ENCODE measurements at places on chromosomes 4 and X.

GRCh38 chr4:80113615-80114014, 40.6 kb upstream of the ANTXR2 start:
- DNase-seq: no peak

- DNase-seq: peak; percentile 75
These were observed 646 bp upstream of the GSX2 start for GRCh38 chr4:54099287-54099747.

- no peak for DNase-seq
These were observed 147.1 kb downstream of the FAT4 start for GRCh38 chr4:125461676-125462363.

DNA sequence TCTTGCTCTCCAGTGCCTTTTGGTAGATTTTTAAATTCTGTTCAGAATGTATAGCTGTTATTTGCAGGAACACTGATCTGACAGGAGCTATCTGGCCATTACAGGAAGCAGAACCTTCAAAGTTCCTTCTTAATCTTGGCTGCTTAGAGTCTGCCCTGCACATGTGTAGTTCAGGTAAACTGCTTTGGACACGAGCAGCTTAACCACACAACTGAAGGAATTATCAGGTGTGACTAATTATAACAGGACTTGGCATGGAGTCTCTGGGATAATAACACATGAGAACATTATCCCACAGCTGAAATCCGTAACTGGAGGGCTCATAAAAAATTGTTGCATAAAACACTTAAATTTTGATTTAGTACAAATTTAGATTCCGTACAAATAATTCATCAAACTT, 11.6 kb upstream of the ING2 start:
- DNase-seq: no peak

GRCh38 chrX:151081016-151081415, 95.4 kb upstream of the GPR50 start:
- no peak for DNase-seq

- peak; percentile 72 for DNase-seq
These were observed 100.1 kb upstream of the RBPJ start for GRCh38 chr4:26220696-26221095.

DNA sequence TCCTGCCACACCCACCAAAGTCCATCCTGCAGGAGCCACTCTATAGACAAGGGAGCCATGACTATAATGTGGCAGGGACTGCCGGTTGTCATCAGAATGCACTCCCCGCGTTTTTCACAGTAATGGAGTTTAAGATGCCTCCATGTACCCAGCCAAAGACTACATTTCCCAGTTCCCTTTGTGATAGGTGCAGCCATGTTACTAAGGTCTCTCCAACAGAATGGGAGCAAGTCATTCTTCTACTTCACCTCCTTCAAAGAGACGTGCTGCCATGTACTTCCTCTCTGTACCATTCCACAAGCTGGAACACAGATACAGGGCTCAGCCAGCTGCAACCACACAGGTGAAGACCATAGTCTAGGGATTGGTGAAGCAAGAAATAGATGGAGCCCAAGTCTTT, 126.7 kb downstream of the CORIN start:
- no peak for DNase-seq

GRCh38 chr4:146486565-146486964, 35.2 kb downstream of the SLC10A7 start:
- no peak for DNase-seq

DNA sequence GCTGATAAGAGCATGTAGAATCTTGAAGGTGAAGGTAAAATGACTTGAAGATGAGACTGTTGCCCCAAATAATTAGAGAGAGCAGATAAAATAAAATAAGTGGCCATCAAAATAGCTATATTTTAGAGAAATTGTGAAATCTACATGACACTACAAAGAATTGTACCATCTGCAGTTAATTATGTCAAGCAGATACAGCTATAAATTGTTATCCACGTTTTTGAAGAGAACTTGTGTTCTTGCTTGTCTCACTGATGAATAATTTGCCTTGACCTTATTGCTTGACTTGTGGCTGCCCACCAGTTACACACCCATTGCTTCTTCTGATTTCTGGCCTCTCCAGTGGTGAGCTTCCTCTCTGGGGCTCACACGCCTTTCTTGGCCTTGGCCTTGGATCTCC, 75.8 kb upstream of the TNIP3 start:
- no peak for DNase-seq

DNA sequence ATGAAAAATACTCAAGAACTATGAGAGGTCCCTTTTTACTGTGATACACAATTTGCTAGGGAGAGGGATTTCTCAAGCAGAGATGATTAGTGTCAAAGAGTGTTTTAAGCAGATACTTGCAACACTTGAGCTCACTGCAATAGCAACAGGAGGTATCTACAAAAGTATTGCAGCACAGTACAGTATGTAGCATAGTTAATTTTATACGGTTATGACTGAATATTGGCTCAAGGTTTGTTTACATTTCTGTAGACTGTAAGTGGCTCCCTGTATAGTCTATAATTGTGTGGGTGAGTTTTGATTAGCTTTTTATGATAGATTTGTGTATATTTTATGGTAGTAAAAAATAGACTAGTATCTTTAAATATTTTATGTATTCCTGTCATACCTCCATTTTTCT, 1177.2 kb downstream of the TECRL start:
- DNase-seq: no peak

GRCh38 chrX:155112171-155112570, 40.9 kb downstream of the BRCC3 start:
- no peak for DNase-seq

DNA sequence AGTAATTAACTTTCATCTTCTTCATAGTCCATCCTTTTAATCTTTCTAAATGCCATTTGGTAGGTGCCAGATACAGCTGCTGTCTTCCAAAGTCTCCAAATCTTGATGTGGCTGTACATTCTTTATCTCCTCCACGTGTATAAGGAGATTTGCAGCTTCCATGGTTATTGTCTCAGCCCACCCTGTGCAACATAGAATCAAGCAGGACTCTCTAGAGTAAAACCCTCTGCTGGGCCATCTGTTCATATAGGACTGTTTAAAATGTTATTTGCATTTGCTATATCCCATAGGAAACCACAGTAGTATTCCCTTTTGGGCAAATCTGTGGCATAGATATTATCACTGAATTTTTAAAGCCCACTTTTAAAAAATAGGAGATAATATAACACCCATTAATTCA, 527.2 kb upstream of the EPHA5 start:
- no peak for DNase-seq

DNA sequence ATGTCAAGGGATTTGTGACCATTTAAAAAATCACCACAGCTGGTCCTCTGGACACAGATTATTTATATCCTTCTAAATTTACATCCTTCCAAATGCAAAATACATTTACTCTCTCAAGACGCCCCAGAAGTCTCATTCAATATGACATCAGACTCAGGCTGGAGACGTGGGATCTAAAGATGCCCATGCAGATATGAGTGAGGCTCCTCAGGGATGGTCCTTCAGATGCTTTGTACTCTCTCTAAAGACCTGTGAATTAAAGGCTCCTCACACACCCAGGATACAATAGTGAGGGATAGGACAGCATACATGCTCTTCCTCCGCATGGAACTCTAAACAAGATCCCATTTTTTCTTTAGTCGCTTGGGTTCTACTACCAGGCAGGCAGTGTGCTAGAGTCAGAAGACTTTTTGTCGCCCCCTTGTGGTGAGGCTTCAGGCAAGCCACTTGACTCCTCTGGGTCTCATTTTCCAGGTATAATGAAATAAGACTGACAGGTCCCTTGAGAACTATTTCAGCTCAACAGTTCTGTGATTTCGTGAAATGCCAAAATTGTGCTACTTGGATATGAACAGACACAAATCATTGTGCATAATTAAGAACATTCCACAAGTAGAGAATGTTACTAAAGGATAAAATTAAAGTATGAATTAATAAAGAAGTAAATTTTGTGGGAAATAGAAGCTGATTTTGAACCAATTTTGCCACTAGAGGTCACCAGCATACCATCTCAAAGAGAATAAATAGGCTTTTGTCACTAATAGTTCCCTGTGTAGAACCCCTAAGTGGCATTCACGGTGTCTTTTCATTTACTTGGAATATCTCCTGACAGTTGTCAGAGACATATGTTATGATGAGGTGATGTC, 13.7 kb upstream of the SCOC start:
- DNase-seq: peak; percentile 82

DNA sequence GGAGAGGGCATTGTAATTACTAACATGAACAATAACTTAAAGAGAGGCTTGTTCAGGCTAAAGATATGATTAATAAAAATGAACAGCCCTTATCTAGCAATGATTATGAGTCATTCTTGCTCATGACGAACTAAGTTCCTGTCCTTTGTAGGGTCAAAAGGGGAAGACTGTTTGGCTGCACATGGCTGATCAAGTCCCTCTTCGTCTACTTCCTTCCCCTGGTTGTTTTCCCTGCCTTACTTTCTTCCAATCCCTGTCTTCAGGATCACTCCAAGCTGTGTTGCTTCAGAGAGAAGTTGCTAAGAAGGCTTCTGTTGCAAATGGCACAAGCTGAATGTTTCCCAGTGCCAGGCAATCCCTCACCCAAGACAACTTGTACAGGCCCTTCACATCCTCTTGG, 115.0 kb upstream of the HS3ST1 start:
- peak; percentile 91 for DNase-seq

DNA sequence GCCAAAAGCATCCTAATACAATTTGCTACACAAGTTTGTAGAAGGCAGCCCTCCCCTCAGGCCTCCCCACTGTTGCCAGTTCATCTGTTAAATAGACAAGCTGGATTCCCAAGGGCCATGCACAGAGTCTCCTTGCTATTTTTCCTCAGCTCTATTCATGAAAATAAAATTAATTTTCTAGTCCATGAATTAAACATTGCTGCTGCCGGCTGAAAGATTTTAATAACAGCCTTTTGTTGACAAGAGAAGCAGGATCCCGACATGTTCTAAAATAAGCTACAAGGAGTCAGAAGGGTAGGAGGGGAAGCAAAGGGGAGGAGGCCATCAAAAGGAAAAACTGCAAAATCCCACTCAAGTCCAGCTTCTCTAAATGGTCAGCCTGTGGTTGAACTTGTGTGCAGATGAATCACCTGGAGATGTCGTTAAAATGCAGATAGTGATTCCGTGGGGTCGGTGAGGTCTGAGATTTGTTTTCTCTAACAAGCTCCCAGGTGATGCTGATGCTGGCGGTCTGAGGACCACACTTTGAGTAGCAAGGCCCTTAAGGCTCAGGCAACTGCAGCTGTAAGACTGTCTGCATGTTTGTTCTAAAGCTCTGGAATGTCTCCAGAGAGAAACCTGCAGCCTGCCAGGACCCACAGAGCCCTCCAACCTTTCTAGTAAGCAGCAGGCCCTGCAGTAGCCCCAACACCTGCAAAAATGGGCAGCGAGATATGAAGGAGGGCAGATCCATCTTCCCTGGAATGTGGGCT, 9.4 kb downstream of the SCD5 start:
- peak; percentile 53 for DNase-seq

GRCh38 chr4:41613821-41614220, 75.9 kb downstream of the LIMCH1 start:
- peak; percentile 62 for DNase-seq

DNA sequence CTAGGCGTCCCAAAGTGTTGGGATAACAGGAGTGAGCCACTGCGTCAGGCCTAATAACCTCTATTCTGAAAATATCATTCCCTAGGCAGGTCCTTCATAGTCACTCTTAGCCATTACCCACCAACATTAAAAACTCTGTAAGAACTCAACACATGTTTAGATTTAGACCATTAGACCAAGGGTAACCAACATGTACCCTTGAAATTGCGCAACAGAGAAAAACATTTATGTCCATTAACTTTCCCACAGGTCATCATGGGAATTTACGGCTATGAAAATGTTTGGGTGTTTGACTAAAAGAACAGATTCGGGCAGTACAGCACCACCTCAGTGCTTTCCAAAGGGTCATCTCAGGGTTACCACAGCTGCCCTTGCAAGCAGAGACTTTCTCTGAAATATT, 7.5 kb downstream of the KLHL13 start:
- DNase-seq: no peak

DNA sequence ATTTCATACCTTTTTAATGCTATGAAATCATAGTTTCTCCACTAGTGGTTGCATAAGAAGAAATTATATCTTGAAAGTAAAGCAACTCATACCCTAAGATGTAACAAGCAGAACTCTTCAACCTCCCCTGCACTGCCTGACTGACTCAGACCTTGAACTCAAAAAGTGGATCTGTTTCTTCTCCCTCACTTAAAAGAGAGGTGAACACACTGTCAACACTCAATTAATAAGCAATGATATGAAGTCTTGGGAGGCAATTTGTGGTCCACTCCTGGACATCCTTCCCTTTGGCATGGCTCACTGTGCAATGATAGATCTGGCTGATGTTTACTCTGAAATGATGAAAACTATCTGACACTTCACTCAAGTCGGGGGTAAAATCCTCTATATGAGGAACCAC, 282.0 kb upstream of the DKK2 start:
- no peak for DNase-seq

DNA sequence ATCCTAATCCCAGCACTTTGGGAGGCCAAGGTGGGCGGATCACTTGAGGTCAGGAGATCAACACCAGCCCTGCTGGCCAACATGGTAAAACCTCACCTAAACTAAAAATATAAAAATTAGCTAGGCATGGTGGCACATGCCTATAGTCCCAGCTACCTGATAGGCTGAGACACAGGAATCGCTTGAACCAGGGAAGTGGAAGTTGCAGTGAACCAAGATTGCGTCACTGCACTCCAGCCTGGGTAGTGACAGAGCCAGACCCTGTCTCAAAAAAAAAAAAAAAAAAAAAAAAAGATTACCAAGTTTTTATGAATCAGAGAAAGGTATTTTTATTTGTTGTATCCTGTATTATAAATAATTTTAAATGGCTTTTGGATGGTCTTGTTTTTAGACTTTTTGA, 15.1 kb downstream of the TRAPPC11 start:
- no peak for DNase-seq

- no peak for DNase-seq
These were observed 56.0 kb downstream of the MED28 start for GRCh38 chr4:17670423-17670822.

DNA sequence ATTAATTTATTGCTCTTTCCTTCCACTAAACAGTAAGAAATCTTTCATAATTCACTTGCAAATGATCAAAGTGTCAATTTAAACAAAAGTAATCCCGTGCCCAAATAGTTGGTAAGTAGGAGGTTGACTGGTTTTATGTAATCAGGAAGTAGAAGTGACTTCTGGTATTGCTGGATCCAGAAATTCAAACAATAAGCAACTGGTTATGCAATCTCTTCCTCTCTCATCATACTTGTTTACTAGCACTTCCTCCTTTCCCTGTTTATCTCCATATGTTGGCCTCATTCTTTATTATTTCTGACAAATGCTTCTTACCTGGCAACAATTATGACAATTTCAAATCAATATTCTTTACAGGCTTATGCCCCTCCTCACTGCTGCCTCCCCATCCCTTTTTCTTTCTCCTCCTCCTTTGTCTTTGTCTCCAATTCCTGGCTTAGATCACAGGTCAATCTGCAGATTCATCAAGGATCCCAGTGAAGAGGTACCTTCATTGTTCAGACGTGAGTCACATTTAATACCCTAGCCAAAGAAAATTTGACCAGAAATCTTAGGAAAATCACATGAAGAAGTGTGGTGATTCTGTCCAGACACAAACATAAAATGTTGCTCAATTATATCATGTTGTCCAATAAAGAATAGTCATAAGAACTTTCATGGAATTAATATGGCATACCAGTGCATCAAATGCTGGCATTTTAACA, 323.2 kb upstream of the PCDH7 start:
- no peak for DNase-seq

All from kidney tubule cell (primary cell).